ENCODE measurements at places on chromosomes 6 and 20.

DNA sequence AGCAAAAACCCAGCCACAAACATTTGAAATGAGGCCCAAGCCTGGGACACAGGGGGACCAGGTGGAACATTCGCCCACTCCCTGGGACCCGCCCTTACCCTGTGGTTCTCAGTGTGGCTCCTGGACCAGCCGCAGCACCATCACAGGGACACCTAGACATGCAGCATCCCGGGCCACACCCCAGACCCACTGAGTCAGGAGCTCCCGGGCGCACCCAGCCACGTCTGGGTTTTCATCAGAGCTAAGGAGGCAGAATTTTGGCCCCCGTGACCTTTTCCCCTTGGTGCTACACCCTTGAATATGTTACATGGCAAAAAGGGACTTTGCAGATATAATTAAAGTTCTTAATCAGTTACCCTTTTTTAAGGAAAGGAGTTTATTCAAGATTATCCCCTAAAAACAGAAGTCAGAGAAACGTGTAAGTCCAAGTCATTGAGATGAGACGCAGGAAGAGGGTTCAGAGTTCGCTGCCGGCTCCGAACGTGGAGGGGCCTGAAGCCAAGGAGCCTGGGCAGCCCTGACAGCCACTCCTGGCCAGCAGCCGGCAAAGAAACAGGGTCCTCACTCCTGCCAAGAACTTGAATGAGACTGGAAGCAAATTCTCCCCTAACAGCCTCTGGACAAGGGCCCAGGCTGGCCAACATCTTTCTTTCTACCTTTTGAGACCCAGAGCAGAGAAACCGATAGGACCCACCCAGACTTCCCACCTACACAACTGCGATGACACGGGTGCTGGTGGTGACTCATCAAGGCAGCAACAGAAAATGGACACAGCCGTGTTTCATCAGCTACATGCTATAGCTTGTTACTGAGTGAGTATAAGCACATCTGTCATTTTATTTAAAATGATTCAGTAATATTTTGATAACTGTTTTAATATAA lies 25.3 kb downstream of the BFSP1 start:
- no peak for DNase-seq

DNA sequence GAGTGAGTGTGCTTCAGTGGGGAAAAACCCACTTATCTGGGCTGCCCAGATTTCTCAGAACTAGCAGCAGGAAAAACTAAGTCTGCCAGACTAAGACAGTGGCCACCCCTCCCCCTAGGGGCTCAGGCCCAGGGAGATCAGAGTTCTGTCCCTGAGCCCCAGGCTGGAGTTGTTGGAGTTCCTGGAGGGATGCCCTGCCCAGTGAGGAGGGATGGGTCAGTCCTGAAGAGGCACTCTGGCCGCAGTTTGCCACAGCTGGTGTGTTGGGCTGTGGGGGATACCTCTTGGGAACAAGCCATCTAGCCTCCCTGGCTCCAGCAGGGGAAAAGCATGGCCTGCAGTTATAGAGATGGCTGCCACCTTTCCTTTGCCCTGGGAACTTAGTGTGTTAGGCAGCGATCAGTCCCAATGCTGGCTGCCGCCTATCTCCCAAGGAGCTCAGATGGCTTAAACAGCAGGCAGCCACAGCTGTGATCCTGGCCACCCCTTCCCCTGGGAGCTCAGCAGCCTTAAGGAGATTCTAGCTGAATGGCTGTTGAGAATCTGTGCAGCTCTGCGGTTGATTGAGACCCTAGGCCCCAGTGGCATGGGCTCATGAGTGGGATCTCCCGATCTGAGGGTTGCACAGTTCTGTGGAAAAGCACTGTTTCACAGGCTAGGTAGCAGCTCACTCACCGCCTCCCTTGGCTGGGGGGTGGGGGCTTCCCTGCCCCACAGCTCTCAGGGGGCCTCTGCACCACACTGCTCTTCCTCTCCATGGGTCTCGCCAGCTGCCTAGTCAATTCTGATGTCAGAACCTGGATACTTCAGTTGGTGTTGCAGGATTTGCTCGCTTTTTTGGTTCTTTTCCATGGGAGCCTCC lies 13.2 kb downstream of the SIRPG start:
- DNase-seq: no peak

GRCh38 chr20:48886194-48886593 lies 35.3 kb upstream of the ARFGEF2 start:
- no peak for DNase-seq

DNA sequence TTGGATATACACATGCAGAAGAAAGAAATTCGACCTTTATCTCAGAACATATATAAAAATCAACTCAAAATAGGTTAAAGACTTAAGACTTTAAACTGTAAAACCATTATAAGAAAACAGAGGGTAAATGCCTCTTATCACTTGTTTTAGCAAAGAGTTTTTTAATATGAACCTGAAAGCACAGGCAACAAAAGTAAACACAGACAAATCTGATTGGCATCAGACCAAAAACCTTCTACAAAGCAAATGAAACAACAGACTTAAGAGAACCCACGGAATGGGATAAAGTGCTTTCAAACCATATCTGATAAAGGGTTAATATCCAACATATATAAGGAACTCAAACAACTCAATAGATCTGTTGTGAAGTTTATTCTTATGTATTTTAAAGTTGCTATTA lies 309.9 kb upstream of the OPRM1 start:
- no peak for DNase-seq

GRCh38 chr6:165872311-165872710 lies 209.3 kb upstream of the PDE10A start:
- no peak for DNase-seq

DNA sequence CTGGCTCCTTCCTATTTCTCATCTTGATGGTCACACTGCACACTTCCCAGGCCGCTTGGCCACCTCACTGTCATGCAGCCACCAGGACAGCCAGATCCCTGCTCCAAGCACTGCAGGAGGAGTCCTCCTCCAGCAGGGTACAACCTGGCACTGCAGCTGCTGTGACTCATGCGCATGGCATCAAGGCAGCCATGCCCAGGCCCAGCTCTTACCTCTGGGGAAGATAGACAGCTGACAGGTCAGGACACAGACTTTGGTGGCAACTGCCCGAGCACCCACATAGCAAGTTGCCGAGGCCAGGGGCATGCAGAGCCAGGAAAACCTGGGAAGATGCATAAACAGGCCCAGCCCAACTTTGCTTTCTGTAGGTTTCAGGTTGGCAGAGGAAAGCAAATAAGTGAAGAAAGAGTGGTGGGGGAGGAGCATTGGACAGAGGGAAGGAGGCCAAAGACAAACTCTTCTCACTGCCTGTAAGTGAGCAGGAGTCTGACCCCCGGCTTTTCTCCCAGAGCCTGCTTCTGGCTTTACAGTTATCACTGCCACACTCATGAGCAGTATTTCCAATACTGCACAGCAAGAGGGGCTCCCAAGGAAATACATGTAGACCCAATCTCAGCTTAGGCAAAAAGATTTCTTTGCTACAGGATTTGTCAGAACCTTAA lies 38.8 kb downstream of the SLC22A3 start:
- DNase-seq: no peak

DNA sequence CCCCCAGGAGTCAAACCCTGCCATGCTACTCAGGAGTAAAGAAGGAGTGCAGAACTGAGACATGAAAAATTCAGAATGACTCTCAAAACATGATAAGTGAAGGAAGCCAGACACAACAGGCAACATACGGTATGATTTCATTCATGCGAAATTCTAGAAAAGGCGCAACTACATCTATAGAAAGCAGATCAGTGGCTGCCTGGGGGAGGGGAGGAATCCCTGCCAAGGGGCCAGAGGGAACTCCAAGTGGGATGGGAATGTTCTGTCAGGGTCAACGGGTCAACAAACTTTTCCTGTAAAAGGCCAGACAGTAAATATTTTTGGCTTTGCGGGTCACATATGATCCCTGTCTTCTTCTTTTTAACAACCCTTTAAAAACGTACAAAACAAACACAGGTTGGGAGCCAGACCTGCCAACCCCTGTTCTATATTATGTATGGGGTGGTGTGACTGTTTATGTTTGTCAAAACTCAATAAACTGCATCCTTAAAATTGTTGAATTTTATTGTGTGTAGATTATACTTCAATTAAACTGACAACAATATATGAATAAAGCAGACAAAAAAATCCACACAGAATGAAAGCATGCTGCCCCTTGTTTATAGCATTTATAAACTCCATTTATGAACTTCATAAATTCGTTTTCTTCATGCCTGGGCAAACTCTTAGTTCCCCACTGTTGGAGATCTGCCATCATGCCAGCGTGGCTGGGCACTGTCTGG lies 56.6 kb upstream of the TRAF3IP2 start:
- no peak for DNase-seq

DNA sequence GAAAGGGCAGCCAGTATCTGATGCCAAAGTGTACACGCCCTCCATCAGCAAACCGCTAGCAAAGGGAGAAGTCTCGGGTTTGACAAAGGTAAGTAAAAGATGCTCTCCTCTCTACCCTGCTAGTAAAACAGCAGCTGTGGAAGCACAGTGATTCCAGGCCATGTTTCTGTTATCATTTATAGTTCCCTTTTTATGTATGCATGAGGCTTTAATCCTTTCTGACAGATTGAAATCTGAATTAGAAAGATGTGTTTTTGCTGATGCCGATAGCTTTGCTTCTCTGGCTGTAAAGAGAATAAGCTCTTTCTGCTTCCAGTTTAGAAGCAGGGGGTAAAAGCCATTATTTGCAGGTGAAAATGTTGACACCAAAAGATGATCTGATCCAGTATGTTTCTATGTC lies 392.4 kb upstream of the SOX4 start:
- no peak for DNase-seq

DNA sequence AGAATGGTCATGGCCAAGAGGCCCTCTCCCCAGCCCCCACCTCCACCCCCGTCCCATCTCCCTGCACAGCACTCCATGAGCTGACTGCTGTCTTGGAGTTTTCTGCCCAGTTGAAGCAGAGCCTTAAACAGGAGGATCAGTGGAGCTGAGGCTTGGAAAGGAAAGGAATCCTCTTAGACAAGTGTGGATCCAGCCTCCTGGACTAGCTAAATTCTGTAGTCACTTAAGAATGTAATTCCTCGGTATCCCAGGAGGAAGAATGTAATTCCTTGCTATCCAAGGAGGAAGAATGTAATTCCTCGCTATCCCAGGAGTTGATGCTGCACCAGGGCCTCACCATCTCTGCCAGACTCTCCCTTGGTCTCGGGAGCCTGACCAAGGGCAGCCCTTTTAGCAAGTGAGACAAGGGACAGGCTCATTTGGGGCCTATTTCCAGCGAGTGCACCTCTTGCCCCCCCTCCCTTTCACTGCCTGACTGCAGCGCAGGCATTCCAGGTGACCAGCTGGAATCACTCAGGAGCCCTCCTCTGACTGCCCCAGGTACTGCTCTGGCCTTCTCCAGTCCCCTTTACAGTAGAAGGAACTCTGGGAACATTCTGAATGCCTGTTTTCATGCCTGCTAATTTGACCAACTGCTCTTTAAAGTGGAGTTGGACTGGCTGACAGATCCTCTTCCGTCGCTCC lies 76.2 kb downstream of the TCP11 start:
- DNase-seq: no peak

DNA sequence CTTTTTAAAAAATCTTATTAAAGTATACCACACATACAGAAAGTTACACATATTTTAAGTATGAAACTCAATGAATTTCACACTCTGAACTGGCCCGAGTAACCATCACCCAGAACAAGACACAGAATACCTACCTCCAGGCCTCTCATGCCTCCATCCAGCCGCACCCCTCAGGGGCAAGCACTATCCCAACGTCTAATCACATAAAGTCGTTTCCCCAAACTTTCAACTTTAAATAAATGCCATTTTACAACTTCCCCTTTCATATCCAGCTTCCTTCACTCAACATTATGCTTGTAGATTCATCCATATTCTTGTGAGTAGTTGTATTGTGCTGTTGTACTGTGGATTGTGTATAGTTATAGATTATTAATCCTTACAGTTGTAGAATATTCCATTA lies 539.1 kb downstream of the CD83 start:
- no peak for DNase-seq

- DNase-seq: no peak
Measured at GRCh38 chr6:6998194-6998569, 109.6 kb upstream of the RREB1 start.

- no peak for DNase-seq
Measured at GRCh38 chr6:53465732-53466131, 79.2 kb downstream of the GCLC start.

DNA sequence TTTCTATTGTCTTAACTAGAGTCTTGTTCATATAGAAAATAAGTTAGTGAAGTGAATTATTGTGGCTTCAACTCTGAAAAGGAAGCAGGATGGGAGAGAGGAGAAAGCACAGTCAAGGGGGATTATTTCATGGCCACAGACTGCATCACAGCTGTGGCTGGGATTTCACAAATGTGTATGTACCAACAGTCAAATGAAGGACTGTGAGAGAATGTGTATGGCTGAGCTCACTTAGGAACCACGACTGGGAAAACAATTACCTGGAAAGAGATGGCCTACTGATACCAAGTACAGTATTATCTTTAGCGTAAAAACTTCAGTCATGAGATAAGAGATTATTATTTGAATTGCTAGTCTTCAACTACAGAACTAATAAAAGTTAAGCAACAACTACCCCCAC lies 54.9 kb downstream of the SESN1 start:
- DNase-seq: no peak

GRCh38 chr6:40399888-40400457 lies 187.2 kb downstream of the LRFN2 start:
- no peak for DNase-seq

- no peak for DNase-seq
Measured at GRCh38 chr6:43743682-43744381, 26.2 kb upstream of the VEGFA start.
